CD4-positive, alpha-beta T cell treated with Interleukin-12 subunit alpha and Interleukin-12 subunit beta, for 1 hour (primary cell): ENCODE measurements at places on chromosomes 12 and 14.

GRCh38 chr12:1819571-1819970, 794 bp upstream of the LRTM2 start:
- DNase-seq: no peak

DNA sequence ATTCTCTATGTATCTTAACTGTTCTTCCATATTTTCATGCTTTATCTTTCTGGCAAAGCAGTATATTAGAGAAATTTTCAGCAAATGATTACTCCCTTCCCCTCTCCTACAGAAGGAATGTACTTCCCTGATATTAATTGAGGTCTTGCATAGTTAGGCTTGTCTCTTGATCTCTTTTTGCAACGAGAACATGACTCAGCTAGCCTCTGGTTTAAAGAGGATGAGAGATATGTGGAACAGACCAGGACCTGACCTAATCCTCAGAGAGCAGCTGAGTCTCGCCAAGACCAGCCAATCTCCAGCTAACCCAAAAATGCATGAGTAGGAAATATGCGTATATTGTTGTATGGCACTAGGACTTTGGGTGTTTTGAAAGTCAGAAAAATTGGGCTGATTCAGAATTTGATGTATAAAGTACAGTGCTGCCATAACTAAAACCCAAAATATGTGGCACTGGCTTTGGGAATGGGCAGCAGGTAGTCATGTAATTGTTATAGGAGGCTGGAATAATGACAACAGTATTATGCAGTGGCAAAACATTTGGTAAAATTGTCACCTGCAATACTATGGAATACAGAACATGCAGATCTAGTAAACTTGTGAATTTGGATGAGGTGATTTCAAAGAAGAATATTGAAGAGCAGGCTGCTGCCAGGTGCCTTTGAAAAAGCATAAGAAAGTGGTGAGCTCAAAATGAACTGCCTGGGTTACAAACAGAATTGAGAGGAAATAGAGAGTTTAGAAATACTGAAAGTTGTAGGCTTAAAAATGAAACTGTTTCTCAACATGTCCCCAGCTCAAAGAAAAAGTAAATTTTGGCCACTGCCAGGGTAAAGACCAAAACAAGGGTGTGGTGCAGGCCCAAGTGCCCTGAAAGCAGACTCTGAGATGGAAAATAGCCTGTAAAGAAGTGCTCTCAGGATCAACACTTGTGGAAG, 9.3 kb upstream of the USP15 start:
- no peak for DNase-seq

DNA sequence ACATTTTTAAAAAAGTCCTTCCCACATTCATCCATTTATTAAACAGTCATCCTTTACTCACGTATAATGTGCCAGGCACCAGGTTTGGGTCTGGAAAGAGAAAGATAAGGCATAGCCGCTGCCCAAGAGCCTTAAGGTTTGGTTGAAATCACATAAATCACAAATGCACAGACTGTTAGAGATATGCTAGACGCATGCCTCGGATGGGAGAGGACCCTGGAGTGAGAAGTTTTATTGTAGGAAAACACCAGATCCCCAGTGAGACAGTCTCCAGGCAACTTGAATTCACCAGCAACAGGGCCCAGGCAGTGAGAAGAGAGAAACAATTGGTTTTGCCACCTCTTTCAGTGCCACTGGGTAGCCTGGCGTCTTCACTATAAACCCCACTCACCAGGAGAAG, 305.9 kb upstream of the AMIGO2 start:
- no peak for DNase-seq

- DNase-seq: no peak
Observed at GRCh38 chr14:87231336-87232026, 761.5 kb downstream of the GALC start.

GRCh38 chr12:47755655-47756562, 2.8 kb downstream of the RAPGEF3 start:
- peak; percentile 24 for DNase-seq

DNA sequence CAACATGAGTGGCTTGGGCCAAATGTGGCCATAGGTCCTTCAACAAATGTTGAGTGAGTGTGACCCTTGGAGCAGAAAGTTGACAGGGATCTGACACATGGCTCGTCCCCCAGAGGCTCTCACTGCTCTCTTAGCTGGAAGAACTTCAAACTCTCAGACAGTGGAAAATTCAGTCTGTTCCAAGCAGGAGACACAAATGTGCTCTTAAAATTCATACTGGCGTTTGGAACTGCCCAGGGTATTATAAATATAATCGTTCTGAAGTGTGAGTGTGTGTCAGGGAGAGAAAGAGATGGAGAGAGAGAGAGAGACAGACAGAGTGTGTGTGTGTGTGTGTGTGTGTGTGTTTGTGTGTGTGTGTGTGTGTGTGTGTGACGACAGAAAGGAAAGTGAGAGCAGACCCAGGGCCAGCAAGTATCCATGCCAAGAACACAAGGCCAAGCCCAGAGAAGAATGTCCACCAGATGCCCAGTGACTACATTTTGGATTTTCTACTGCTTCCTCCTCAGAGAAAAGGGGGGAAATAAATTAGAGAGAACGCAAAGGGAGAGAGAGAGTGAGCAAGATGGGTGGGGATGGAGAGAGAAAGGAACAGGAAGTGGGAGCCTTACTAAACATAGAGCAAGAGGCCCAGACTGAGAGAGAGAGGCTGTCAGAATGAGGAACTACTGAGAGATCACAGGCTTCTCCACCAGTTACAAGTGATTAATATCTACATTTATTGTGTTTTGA, 193.6 kb upstream of the NUDT4 start:
- peak; percentile 3 for DNase-seq

- DNase-seq: no peak
Observed at GRCh38 chr14:28088125-28088524, 678.5 kb upstream of the FOXG1 start.

DNA sequence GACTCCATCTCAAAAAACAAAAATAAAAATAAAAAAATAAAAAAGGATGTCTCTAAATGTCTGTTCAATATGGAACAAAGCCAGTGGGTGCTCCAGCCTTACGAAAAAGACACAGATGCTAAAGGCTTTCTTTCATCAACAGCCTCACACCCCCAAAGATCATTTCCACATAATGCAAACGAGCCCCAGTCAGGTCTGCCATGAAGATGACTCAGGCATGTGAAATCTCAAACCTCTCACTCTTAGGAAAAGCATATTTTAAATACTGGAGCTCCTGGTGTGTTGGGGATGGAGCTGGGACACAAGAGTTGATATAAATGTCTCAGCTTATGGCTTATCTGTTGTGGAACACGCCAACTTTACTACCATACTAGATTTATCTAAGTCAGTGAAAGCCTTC, 49.9 kb upstream of the PLXNC1 start:
- DNase-seq: no peak

- no peak for DNase-seq
Observed at GRCh38 chr12:92859650-92860386, 69.3 kb downstream of the EEA1 start.

DNA sequence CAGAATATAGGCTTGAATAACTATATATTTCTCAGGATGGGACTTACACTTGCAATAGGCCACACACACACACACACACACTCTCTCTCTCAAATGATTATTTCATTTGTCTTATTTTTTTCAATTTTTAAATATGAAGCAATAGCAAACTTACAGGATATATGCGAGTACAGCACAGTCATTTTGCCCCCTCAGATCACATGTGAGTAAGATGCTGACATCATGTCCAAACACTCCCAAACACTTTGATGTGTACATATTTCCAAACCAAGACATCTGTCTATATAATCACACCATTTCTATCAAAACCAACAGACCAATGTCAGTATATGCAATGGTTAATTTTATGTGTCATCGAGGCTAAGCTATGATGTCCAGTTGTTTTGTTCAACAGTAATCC, 1535.9 kb upstream of the FLRT2 start:
- no peak for DNase-seq

DNA sequence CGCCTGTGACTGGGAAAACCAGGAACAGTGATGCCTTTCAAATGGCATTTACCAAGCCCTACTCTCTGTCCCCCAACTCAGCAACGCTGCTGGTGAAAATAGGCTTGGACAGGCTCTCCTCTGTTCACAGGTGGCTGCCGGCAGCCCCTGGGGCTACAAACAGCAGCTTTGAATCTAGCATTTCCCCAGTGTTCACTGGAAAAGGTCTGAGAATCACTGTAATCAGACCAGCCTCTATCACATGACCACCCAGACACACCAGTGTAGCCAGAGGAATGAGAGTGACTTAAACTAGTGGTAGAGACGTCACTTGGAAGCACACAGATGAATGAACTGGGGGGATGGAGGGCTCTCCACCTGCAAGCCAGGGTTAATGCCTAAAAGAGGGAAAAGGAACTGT, 151.8 kb downstream of the FOXN3 start:
- no peak for DNase-seq

GRCh38 chr12:39375206-39375808, 67.6 kb downstream of the KIF21A start:
- peak; percentile 16 for DNase-seq

GRCh38 chr14:28678887-28679286, 87.7 kb upstream of the FOXG1 start:
- DNase-seq: no peak

DNA sequence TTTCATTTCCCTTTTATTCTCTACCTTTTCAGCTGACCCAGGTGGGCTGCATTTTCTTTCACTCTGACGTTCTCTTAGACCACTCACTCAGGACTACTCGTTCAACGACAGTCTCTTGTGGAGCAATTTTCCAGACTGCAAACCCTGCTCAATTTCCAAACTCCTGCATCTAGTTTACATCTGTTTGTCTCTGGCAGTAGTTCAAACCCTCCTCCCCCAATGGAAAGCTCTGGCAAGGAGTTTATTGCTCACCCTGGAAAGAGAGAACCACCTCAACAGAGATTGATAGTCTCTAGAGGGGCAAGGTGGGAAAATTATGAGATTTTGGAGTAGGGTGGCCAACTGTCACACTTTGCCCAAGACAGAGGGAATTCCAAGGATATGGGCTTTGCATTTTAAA, 130.2 kb downstream of the TSHR start:
- no peak for DNase-seq

- no peak for DNase-seq
Observed at GRCh38 chr12:82996168-82996812, 309.6 kb downstream of the TMTC2 start.

GRCh38 chr14:104224131-104224505, 85.7 kb downstream of the KIF26A start:
- no peak for DNase-seq

- DNase-seq: peak; percentile 74
Observed at GRCh38 chr12:56007564-56008559, 10.8 kb downstream of the SUOX start.

DNA sequence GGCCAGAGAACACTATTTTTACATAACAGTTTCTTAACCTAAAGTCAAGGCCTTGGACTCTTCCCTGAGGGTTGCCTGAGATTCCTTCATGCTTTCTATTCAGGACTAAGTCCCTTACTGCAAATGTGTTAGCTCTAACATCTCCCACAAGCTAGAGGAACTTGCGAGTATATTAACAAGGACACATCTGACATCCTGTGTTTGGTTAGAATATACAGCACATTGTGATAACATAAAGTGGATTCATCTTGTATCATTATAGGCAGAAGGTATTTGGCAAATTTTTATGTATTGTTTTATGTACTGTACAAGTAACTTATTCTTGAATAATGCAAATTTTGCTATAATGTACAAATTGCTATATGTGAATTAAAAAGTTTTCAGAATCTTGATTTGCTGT, 45.5 kb downstream of the SH2B3 start:
- no peak for DNase-seq

- no peak for DNase-seq
Observed at GRCh38 chr12:6226002-6226678, 25.9 kb downstream of the CD9 start.

GRCh38 chr14:61213920-61214319, 67.2 kb downstream of the TMEM30B start:
- DNase-seq: no peak

GRCh38 chr12:131222329-131223139, 268.8 kb downstream of the ADGRD1 start:
- DNase-seq: no peak

- DNase-seq: no peak
Observed at GRCh38 chr12:126519833-126520232, 1454.6 kb downstream of the AACS start.

DNA sequence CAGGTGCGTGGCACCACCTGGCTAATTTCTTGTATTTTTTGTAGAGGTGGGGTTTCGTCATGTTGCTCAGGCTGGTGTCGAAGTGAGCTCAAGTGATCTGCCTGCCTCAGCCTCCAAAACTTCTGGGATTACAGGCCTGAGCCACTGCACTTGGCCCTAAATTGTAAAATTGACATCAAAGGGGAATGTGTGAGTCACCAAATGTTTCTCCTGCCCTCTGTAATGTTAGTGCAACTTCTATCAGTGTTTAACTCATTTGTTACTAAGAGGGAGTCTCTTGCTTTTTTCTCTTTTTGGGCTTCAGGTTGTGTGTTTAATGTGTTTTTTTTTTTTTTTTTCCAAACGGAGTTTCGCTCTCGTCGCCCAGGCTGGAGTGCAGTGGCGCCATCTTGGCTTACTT, 2.3 kb downstream of the TULP3 start:
- no peak for DNase-seq

- DNase-seq: no peak
Observed at GRCh38 chr14:53220914-53221313, 67.8 kb upstream of the DDHD1 start.

- no peak for DNase-seq
Observed at GRCh38 chr14:65462411-65462810, 49.9 kb downstream of the FUT8 start.

GRCh38 chr12:100225491-100225890, 24.9 kb downstream of the ACTR6 start:
- no peak for DNase-seq

DNA sequence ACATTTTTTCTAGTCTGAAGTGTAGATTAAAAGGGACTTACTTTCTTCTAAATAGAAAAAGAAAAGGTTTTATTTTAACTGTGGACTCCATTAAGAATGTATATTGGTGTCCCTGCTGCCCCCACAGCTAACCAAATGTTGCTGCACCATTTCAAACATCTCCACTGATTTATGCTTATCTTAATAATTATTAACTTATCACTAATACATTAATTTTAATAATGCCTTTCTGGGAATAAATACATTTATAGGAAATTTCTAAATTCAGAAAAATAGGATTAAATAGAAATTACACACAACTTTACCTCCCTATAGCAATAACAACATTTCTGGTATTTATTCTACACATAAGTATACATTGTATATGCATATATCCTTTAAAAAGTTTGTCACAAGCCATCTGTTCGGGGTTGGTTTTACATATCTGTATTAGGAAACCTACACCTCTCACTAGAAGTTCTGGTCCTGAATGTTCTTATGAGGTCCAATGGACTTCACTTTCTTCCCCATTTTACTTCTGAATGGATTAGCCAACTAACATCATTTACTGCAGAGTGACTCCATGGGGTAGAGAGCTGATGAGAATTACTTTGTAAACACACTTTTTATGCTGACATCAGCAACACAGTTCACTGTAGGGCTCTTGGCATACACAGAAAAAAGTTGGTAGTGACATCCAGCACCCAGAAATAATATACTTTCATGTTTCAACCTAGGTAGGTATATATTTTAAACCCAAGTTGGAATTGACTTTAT, 9.4 kb upstream of the SELPLG start:
- DNase-seq: no peak

GRCh38 chr14:32457213-32457920, 128.3 kb downstream of the AKAP6 start:
- DNase-seq: no peak
